ENCODE measurements at places on chromosomes 1 and 21. TPM values are rescaled to one million over a fixed set of nuclear protein-coding genes. Genes with fewer than 3 reads are reported as not detected.

- H3K4me3 ChIP-seq: no peak overlapping the region
- H3K27me3 ChIP-seq: no peaks in the 10 kb centered on the region
- peaks cover 24% of the 10 kb centered on the region for H3K4me1 ChIP-seq
- no peaks in the 10 kb centered on the region for H3K36me3 ChIP-seq
- DNase-seq: no peak
Measured at GRCh38 chr1:179231923-179232322, 2.4 kb upstream of the ABL2 start.

DNA sequence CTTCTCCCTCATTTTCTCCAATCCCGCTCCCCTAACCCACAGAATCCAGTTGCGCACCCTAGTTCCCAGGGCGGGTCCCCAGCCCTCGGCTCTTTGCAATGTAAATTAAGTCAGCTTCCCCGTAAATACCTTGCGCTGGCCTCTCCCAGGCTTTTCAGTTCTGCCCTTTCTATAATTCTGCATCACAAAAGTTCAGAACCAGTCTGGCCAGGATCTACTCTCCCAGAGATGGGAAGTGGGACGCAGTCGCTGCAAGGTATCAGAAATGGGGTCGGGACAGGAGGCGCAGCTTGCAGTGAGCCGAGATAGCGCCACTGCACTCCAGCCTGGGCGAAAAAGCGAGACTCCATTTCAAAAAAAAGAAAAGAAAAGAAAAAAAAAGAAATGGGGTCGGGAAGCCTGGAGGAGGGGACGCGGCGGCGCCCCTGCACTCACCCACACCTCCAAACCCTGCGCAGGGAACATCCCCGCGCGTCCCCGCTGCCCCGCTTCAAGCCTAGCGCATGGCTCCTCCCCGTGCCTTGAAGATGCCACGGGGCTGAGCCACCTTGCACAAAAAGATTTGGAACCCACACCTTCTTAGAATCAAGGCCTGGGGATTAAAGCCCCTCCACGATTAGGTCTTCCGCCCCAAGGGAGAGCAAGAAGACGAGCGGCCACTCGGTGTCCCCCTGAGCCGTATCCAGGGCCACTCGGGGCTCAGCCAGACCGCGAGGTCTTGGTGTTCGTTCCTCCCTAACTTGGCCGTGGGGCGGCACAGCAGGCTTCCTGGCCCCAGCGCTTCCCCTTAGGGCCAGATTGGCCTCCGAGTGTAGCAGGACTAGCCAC, 27.2 kb upstream of the ITLN2 start:
- H3K4me1 ChIP-seq: peaks cover 9% of the 10 kb centered on the region
- H3K4me3 ChIP-seq: peak overlapping the region; percentile 66
- H3K27ac ChIP-seq: no peak overlapping the region
- peak; percentile 21 for DNase-seq

The AGO3 gene
- total RNA-seq: 28.2 TPM

GRCh38 chr1:108880850-108881249, 4.1 kb downstream of the GPSM2 start:
- no peaks in the 10 kb centered on the region for H3K36me3 ChIP-seq
- no peak overlapping the region for H3K4me3 ChIP-seq
- H3K4me1 ChIP-seq: peaks cover 4% of the 10 kb centered on the region
- peaks cover 21% of the 10 kb centered on the region for H3K27me3 ChIP-seq

GRCh38 chr1:241271427-241271826, 85.6 kb downstream of the RGS7 start:
- H3K4me1 ChIP-seq: no peaks in the 10 kb centered on the region
- no peak overlapping the region for H3K4me3 ChIP-seq
- DNase-seq: no peak
- no peak overlapping the region for H3K27ac ChIP-seq

DNA sequence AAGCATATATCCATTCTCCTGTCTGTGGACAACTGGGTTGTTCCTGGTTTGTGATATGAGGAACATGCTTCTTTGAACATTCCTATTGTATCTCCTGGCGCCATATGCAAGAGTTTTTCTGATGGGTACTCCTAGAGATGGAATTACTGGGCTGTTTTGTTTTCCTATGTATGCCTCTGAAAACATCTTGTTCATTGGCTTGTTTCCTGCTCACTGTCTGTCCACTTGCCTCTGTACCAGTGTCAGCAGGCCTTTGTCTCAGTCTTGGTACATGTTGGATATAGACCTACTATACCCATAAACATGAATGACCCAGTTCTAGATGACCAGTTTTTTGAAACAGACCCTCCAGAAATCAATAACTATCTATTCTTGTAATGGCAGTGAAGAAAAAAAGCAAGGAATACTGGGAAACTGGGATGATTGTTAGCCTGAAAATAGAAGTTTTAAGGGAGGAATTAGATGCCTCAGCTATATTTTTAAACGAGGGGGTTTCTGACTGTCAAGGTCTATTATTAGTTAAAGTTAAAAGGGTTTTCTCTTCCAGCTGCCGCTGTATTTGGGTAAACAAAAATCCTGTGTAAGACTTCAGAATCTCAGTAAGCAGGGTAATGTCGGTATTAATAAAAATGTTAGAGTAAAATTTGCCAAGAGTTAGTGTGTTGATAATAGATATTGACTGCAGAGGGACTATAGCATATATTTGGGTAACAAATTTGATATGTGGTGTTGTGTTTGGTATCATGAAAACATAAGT, 103.6 kb downstream of the RYR2 start:
- no peak overlapping the region for H3K4me3 ChIP-seq
- H3K27me3 ChIP-seq: peaks cover 3% of the 10 kb centered on the region
- no peak for DNase-seq
- no peaks in the 10 kb centered on the region for H3K4me1 ChIP-seq

The TSPAN1 gene
- total RNA-seq: not detected

GRCh38 chr1:56864430-56864829, 9.8 kb downstream of the C8A start:
- no peaks in the 10 kb centered on the region for H3K4me1 ChIP-seq
- H3K36me3 ChIP-seq: no peaks in the 10 kb centered on the region
- no peak for DNase-seq
- peaks cover 14% of the 10 kb centered on the region for H3K27me3 ChIP-seq
- H3K4me3 ChIP-seq: no peak overlapping the region

GRCh38 chr21:34148826-34149558, 75.6 kb downstream of the MRPS6 start:
- peaks cover 13% of the 10 kb centered on the region for H3K4me1 ChIP-seq
- no peak for DNase-seq
- H3K4me3 ChIP-seq: no peak overlapping the region
- no peak overlapping the region for H3K27ac ChIP-seq

GRCh38 chr1:182641561-182641960, 37.4 kb upstream of the RGS16 start:
- no peaks in the 10 kb centered on the region for H3K27me3 ChIP-seq
- H3K27ac ChIP-seq: no peak overlapping the region
- DNase-seq: no peak
- H3K36me3 ChIP-seq: no peaks in the 10 kb centered on the region
- H3K4me1 ChIP-seq: no peaks in the 10 kb centered on the region

The CA6 gene
- 0.62 TPM for total RNA-seq

The LEFTY2 gene
- 0.10 TPM for total RNA-seq

The DIRAS3 gene
- not detected for total RNA-seq

- H3K27me3 ChIP-seq: peaks cover 7% of the 10 kb centered on the region
- no peak for DNase-seq
- H3K4me1 ChIP-seq: no peaks in the 10 kb centered on the region
- H3K4me3 ChIP-seq: no peak overlapping the region
- no peaks in the 10 kb centered on the region for H3K36me3 ChIP-seq
- H3K27ac ChIP-seq: no peak overlapping the region
Measured at GRCh38 chr1:162196387-162196786, 126.9 kb downstream of the NOS1AP start.

- H3K4me1 ChIP-seq: peaks cover 80% of the 10 kb centered on the region
- H3K36me3 ChIP-seq: peaks cover 5% of the 10 kb centered on the region
- peak overlapping the region; percentile 65 for H3K4me3 ChIP-seq
- DNase-seq: peak; percentile 94
- H3K27ac ChIP-seq: peak overlapping the region; percentile 97
Measured at GRCh38 chr21:33948096-33948950, 32.7 kb upstream of the ATP5PO start.

- peaks cover 5% of the 10 kb centered on the region for H3K36me3 ChIP-seq
- no peak for DNase-seq
- no peak overlapping the region for H3K4me3 ChIP-seq
Measured at GRCh38 chr1:84540759-84541158, 33.5 kb downstream of the CTBS start.

The MPL gene
- not detected for total RNA-seq

DNA sequence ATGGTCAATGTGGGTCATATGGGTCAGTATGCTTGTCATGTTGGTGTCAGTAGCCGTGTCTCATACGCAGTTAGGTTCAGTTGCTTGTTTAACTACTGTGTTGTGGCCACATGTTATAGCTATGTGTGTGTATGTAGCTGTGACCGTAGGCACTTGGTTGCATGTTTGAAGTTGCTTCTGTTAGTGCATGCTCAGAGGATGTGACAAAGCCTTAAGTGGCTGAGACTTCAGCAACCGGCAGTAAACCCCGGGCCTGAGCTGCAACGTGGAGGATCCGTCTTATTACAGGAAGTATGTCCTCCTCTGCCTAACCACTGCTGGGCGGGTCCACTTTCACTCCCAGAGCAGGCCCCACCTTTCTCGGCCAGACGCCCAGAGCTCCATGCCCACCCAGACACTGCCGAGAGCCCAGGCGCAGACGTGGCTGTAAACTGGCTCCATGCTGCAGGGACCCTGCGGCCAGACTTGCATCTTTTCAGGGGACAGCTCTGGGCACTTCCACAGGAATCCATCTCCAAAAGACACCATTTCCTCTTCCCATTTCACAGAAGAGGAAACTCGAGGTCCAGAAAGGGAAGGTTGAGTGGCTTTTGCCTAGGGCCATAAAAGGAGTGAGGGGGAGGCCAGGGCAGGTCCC, 2.2 kb downstream of the TCEA3 start:
- peak; percentile 75 for DNase-seq
- H3K4me1 ChIP-seq: peaks cover 21% of the 10 kb centered on the region
- H3K27ac ChIP-seq: peak overlapping the region; percentile 2
- H3K4me3 ChIP-seq: peak overlapping the region; percentile 85
- H3K36me3 ChIP-seq: no peaks in the 10 kb centered on the region

DNA sequence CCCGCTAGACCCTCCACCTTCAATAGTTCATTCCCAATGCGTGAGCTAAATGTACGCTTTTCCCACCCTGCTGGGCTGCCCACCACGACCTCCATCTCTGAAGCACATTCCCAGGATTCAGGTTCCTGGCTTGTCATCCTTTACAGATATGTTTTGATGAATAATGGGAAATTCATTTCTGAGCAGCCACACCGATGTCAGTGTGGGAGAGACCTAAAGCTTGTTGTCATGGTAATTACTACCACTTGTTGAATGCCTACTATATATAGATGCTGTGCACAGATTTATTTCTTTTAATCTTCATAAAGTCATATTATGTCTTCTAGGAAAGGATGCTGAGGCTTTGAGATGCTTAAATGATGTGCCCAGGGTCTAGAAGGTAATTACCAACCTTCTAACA, 8.0 kb downstream of the RCSD1 start:
- peaks cover 71% of the 10 kb centered on the region for H3K4me1 ChIP-seq
- no peaks in the 10 kb centered on the region for H3K27me3 ChIP-seq
- no peak for DNase-seq
- H3K36me3 ChIP-seq: peaks cover 20% of the 10 kb centered on the region

The TNFSF4 gene
- 0.38 TPM for total RNA-seq

The SLAMF8 gene
- not detected for total RNA-seq

The HSD3B2 gene
- total RNA-seq: not detected

GRCh38 chr1:21685946-21686678, 17.0 kb upstream of the RAP1GAP start:
- no peak for DNase-seq
- H3K27ac ChIP-seq: no peak overlapping the region
- H3K4me3 ChIP-seq: no peak overlapping the region
- no peaks in the 10 kb centered on the region for H3K27me3 ChIP-seq
- peaks cover 4% of the 10 kb centered on the region for H3K4me1 ChIP-seq

DNA sequence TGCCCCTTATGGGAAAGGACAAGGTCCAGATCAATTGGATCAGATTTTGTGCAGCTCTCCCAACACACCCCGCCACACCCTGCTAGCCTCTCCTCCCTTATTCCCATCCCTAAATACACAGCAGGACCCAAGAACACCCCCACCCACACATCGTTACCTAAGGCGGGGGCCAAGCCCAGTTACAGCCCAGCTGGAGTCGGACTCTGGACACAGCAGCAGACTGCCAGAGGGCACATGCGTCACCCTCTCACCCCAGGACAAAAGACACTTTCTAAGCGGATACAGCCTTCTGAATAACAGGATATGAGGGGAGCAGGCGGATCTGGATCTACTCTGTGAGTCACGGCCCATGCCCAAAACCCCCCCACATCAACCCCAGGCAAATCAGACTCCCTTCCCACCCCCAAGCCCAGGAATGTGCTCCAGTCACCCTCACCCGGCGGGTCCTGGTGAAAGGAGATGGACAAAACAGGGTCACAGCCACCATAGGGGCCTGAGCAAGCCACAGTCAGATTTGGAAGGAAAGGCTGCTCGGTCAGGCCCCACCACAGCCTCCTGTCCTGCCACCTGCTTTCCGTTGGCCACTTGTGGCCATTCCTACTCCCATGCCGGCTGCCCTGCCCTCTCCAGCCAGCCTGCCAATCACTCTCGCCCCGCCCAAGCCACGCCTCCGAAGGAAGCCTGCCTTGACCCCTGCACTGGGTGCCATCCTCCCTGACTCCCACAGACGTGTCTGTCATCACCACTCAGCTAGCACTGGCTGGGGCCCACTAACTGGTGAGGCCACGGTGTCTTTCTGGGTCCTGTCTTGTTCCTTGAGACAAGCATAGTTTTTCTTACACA, 4.0 kb downstream of the S100A16 start:
- H3K27ac ChIP-seq: no peak overlapping the region
- no peaks in the 10 kb centered on the region for H3K36me3 ChIP-seq
- H3K4me3 ChIP-seq: no peak overlapping the region
- H3K27me3 ChIP-seq: no peaks in the 10 kb centered on the region
- no peak for DNase-seq

The CHRNB2 gene
- not detected for total RNA-seq

The C4BPB gene
- 0.81 TPM for total RNA-seq

The IGSF3 gene
- total RNA-seq: 0.96 TPM

The HSD11B1 gene
- 6.7 TPM for total RNA-seq

The ADAMTSL4 gene
- 2.0 TPM for total RNA-seq

The WLS gene
- not detected for total RNA-seq

The UBXN10 gene
- total RNA-seq: 0.33 TPM

The PRKCZ gene
- 7.0 TPM for total RNA-seq

The STIL gene
- total RNA-seq: 43.5 TPM

DNA sequence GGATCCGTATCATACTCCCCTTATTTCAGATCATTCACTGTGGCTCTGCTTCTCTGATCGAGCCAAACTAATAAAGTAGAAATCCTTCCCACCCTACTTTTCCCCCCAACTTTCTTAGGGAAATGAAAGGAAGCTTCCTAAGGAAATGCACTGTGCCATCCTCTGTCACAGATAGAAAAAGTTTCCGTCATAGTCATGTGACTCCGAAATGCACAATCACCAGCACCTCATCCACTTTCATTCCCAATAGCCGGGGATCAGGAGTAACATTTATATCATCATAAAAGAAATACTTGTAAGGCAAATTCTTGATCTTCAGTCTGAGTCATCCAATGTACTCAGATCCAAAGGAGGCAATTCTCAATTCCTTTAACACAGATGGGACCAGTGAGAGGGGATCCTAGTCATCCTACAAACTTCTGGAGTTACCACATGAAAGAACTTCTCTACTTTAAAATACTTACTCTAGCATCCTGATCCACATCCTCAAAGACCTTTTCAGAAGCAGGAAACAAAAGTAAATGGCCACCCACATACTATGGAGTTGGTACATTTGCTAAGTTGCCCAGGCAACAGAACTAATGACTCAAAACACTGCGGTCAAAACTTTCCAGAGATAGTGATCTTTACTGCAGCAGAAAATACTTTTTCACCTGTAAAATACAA, 97.8 kb upstream of the ZC3H11B start:
- H3K27ac ChIP-seq: no peak overlapping the region
- no peaks in the 10 kb centered on the region for H3K4me1 ChIP-seq
- no peak overlapping the region for H3K4me3 ChIP-seq
- DNase-seq: no peak
- H3K36me3 ChIP-seq: no peaks in the 10 kb centered on the region

Data from activated naive CD4-positive, alpha-beta T cell treated with anti-CD3 and anti-CD28 coated beads for 36 hours (primary cell).